ENCODE measurements at places on chromosomes 1 and 21. TPM values are rescaled to one million over a fixed set of nuclear protein-coding genes. Genes with fewer than 3 reads are reported as not detected.

GRCh38 chr1:221708987-221709386 is 32.9 kb downstream of the DUSP10 start:
- H3K4me1 ChIP-seq: peaks cover 21% of the 10 kb centered on the region
- DNase-seq: no peak
- H3K27ac ChIP-seq: peak overlapping the region; percentile 57
- no peaks in the 10 kb centered on the region for H3K27me3 ChIP-seq
- peaks cover 9% of the 10 kb centered on the region for H3K36me3 ChIP-seq
- no peak overlapping the region for H3K4me3 ChIP-seq

DNA sequence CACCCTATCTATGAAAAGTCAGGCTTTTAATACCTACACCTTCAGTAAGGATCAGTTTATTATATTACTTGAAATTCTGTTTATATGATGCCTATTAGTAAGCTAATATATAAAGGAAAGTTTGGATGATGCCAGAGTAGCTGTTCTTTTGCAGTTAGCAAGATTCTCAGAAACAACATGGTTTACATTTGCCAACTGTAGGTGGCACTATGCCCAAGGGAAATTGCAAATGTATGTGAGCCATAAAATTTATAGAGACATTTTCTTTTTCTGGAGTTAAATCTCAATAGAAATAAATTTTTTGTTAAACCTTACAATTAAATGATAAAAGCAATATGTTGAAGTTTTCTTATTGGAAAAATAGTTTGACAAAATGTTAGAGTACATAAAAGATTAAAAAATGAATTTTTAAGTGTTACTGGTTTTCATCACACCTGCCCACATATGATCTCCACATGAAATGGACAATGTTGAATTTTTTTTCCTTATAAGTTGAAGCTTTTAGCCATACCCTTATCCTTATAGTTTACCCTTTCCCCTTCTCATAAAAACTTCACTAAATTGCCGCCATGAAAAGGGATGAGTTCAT is 32.1 kb upstream of the EPHX4 start:
- H3K27ac ChIP-seq: no peak overlapping the region
- no peak for DNase-seq
- H3K36me3 ChIP-seq: no peaks in the 10 kb centered on the region
- H3K4me1 ChIP-seq: no peaks in the 10 kb centered on the region

GRCh38 chr1:108816049-108816893 is 40.6 kb downstream of the AKNAD1 start:
- peak overlapping the region; percentile 93 for H3K27ac ChIP-seq
- peak overlapping the region; percentile 80 for H3K4me3 ChIP-seq
- H3K36me3 ChIP-seq: no peaks in the 10 kb centered on the region
- DNase-seq: peak; percentile 78
- peaks cover 33% of the 10 kb centered on the region for H3K4me1 ChIP-seq

GRCh38 chr1:196669693-196670092 is 17.9 kb downstream of the CFH start:
- no peaks in the 10 kb centered on the region for H3K27me3 ChIP-seq
- H3K36me3 ChIP-seq: no peaks in the 10 kb centered on the region
- DNase-seq: no peak
- no peak overlapping the region for H3K4me3 ChIP-seq
- H3K27ac ChIP-seq: no peak overlapping the region

- peak overlapping the region; percentile 55 for H3K4me3 ChIP-seq
- H3K36me3 ChIP-seq: no peaks in the 10 kb centered on the region
- peaks cover 56% of the 10 kb centered on the region for H3K4me1 ChIP-seq
- no peaks in the 10 kb centered on the region for H3K27me3 ChIP-seq
- peak overlapping the region; percentile 88 for H3K27ac ChIP-seq
Observed at GRCh38 chr1:226656601-226657277, 82.3 kb downstream of the ITPKB start.

The ADAMTS1 gene
- total RNA-seq: 34.9 TPM

DNA sequence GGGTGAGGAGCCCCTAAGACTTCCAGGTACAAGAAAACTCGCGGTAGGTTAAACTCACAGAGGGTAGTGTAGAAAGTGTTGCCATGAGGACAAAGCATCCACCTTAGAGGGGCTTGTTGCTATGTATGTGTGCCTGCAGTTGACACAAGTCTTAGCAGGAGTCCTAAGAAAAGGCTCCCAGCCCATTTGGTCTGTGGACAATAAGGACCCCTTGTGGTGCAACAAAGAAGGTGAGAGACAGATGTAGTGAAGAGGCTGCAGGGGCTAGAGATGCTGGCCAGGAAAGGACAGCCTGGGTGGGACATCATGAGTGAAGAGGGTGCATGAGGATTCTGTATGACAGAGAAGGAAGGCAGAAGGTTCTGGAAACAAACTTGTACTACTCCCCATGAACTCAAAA is 36.3 kb upstream of the IL10 start:
- H3K27me3 ChIP-seq: peaks cover 24% of the 10 kb centered on the region
- no peak for DNase-seq
- peaks cover 12% of the 10 kb centered on the region for H3K4me1 ChIP-seq
- no peak overlapping the region for H3K4me3 ChIP-seq
